A549 treated with dexamethasone at 1 μM for 4 hours (cell line): ENCODE measurements at places on chromosomes 11 and 22. TPM values are rescaled to one million over a fixed set of nuclear protein-coding genes. Genes with fewer than 3 reads are reported as not detected.

Gene GLB1L3
- total RNA-seq, result 0.02 to 0.04 TPM in 2 of 5 replicates, not detected in the others

Gene GGT5
- total RNA-seq, result 3.5 to 5.3 TPM (median 4.4 TPM) in 5 replicates

Gene TPBGL
- 0.16 to 0.26 TPM (median 0.19 TPM) in 5 replicates for total RNA-seq

Gene A4GALT
- 17.7 to 27.9 TPM (median 27.3 TPM) in 5 replicates for total RNA-seq

Gene NAALAD2
- not detected in 5 replicates for total RNA-seq

Gene SYNGR1
- total RNA-seq, result 9.4 to 11.9 TPM (median 10.2 TPM) in 5 replicates

Gene SYTL2
- total RNA-seq, result 6.8 to 12.5 TPM (median 7.7 TPM) in 5 replicates

Gene FGF4
- total RNA-seq, result 0.03 to 0.09 TPM (median 0.04 TPM) in 3 of 5 replicates, not detected in the others

Gene HSD17B12
- 66.8 to 88.1 TPM (median 81.8 TPM) in 5 replicates for total RNA-seq

Gene OR52A1
- not detected in 5 replicates for total RNA-seq

Gene PDGFD
- 6.8 to 8.8 TPM (median 7.2 TPM) in 5 replicates for total RNA-seq

Gene PIM3
- total RNA-seq, result 43.7 to 82.4 TPM (median 79.1 TPM) in 5 replicates

Gene NUP50
- total RNA-seq, result 26.1 to 36.4 TPM (median 33.7 TPM) in 5 replicates

Gene SLC22A12
- not detected in 5 replicates for total RNA-seq

Gene GPR83
- 0.07 to 0.17 TPM (median 0.13 TPM) in 5 replicates for total RNA-seq

Gene OR51E2
- total RNA-seq, result not detected in 5 replicates

Gene IGSF22
- total RNA-seq, result not detected in 5 replicates

Gene PANX2
- total RNA-seq, result 4.7 to 6.5 TPM (median 5.9 TPM) in 5 replicates

Gene CPSF7
- 73.0 to 80.6 TPM (median 76.0 TPM) in 5 replicates for total RNA-seq

Gene MS4A1
- not detected in 5 replicates for total RNA-seq

Gene MOV10L1
- total RNA-seq, result 0.10 TPM in 1 of 5 replicates, not detected in the others

Gene MICAL3
- 27.4 to 58.3 TPM (median 54.4 TPM) in 5 replicates for total RNA-seq

Gene APLNR
- 0.04 TPM in 1 of 5 replicates, not detected in the others for total RNA-seq

Gene MRGPRE
- 0.06 to 0.14 TPM (median 0.08 TPM) in 4 of 5 replicates, not detected in the other for total RNA-seq

Gene FADS1
- total RNA-seq, result 179 to 276 TPM (median 220 TPM) in 5 replicates

Gene HINFP
- 6.4 to 10.2 TPM (median 8.7 TPM) in 5 replicates for total RNA-seq

Gene OLFML1
- total RNA-seq, result not detected in 5 replicates

Gene ALDH3B2
- 0.04 to 0.06 TPM (median 0.06 TPM) in 3 of 5 replicates, not detected in the others for total RNA-seq

Gene KREMEN1
- 3.4 to 5.7 TPM (median 4.6 TPM) in 5 replicates for total RNA-seq

Gene ADAMTS15
- 4.7 to 8.3 TPM (median 6.8 TPM) in 5 replicates for total RNA-seq

Gene PATE4
- total RNA-seq, result not detected in 5 replicates

Gene PTGDR2
- 0.05 to 0.14 TPM (median 0.10 TPM) in 5 replicates for total RNA-seq

Gene ANGPTL5
- total RNA-seq, result 0.07 to 0.22 TPM (median 0.11 TPM) in 5 replicates

Gene CHRM1
- total RNA-seq, result 0.03 to 0.24 TPM (median 0.09 TPM) in 4 of 5 replicates, not detected in the other

Gene INS
- not detected in 5 replicates for total RNA-seq

Gene SMIM38
- 0.05 to 0.06 TPM (median 0.05 TPM) in 3 of 5 replicates, not detected in the others for total RNA-seq

Gene GAL3ST3
- total RNA-seq, result not detected in 5 replicates

Gene OR56B4
- total RNA-seq, result not detected in 5 replicates

Gene ELFN2
- 3.8 to 7.2 TPM (median 6.7 TPM) in 5 replicates for total RNA-seq

Gene FOXRED2
- 10.1 to 18.4 TPM (median 16.6 TPM) in 5 replicates for total RNA-seq

Gene CLDN5
- total RNA-seq, result not detected in 5 replicates

Gene PARVG
- total RNA-seq, result not detected in 5 replicates

Gene QSER1
- 12.5 to 24.1 TPM (median 21.2 TPM) in 5 replicates for total RNA-seq
